ENCODE measurements at places on chromosomes 1 and 21.

DNA sequence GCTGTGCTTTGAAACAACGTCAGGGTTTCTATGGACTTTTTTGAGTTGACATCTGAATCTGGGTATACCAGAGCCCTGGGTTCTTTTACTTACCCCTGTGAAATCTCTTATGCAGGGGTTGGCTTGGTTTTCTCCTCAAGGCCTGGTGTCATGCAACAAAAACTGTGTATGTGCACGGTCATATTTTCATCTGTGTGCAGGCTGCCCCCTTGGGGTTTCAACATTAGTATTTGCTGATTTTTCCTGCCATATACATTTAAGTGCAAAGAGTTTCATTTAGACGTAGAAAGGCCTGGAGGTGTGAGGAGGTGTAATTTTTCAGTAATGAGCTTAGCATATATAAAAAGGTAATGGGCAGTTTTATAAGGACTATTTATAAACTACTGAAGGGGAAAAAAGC lies 22.0 kb upstream of the ZBTB18 start:
- DNase-seq = no peak

GRCh38 chr21:45634511-45635183 lies 8.9 kb upstream of the PCBP3 start:
- DNase-seq = no peak

DNA sequence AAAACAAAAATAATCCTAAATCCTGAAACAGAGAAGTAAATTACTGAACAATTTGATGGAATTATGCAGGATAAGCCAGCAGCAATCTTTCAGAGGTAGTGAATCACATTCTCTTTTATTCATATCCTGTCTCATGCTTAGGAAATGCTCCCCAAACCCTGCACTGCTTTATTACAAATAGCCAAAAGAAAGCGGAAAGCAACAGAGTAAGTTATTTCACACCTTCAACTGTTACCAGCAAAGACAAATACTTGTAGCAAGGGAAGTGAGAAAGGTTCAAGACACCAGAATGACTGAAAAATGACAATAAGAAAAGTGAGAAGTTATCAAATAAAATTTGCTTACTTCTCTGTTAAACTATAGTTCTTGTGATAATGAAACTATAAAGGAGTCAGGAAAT lies 6.2 kb downstream of the ZRANB2 start:
- no peak for DNase-seq

GRCh38 chr1:109837852-109838570 lies 72.6 kb upstream of the CSF1 start:
- DNase-seq = no peak

DNA sequence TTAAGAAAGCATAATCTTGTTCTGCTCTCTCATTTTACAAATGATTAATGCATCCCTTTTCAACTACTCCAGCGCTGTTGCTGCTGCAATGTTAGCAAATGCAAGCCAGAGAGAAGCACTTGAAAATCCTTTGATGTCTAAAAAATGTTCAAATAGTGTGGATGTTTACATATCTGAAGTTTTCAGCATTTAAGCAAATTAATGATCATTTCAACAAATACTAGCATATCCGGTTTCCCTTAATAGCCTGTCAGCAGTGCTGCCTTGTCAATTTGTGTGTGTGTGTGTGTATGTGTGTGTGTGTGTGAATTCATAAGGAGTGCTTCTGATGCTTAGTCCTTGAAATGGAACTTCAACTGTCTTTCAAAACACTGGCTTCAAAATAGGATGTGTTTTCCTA lies 48.1 kb upstream of the WNT2B start:
- DNase-seq = no peak

- DNase-seq = no peak
These were observed 9.4 kb upstream of the LMNA start for GRCh38 chr1:156104861-156105832.

- DNase-seq = no peak
These were observed 90.6 kb downstream of the SGIP1 start for GRCh38 chr1:66624412-66625060.

DNA sequence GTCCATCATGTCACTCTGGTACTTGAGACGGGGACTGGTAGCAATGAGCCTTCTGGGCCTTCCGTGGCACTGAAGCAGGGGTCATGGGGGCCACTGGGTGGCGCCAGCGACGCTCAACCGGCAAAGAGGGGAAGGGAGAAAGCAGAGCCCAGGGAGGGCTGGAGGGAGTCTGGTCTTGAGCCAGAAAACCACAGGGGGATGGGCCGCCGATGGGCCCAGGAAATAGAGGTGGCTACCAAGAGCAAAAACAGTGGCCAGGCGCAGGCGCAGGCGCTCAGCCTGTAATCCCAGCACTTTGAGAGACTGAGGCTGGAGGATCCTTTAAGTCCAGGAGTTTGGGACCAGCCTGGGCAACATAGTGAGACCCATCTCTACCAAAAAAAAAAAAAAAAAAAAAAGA lies 21.8 kb downstream of the EXOC8 start:
- DNase-seq = no peak

GRCh38 chr1:6373961-6374720 lies 19.4 kb downstream of the ACOT7 start:
- DNase-seq = no peak

DNA sequence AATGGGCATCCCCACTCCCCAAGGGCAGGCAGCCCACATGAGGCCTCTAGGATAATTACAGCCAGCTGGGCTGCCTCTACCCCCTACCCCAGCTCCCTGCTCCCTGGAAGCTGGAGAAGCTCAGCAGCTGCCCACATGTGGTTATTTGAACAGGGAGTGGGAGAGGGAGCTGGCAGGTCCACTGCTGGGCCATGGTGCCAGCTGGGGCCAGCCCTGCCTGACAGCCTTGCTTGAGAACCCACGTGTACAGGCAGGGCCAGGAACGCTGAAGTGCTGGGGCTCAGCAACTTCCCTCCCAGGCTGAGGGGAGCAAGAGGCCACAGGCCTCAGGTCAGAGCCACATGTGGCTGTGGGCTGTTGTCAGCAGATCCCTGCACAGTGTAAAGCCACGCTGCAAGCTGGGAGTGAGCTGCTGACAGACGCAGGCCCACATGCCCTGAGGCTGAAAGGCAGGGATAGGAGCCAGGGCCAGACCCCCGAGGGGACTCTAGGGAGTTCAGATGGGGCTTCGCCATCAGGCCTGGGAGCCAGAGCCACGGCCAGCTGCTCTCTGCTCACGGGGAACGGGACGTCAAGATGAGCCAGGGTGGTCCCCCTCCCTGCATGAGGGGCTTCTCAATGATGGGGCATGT lies 129.0 kb downstream of the SYF2 start:
- no peak for DNase-seq

DNA sequence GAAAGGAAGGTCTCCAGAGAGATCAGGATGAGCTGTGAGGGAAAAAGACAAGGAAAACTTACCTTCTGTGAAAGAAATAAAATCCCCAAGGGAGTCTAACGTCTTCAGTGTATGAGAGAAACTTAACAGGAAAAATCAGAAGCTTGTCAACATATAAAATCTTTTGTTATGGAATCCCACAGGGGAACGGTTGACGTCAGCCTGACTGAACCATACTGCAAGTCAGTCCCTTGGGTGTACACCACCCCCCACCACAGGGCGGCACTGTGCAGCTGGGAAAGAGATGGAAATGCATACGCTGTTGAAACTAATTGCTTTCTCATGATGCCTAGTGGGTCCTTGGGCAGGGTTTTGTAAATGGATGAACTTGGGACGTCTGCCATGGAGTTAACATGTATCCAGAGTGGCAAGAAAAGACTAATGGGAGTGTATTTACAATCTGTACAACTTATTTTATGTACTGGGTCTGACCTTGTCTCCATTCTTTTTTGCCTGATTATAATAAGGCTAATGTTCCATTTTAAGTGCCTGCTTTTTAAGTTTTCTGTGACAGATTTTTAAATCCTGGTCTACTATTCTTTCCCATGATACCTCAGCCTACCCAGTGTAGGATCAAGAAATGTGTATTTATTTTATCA lies 22.7 kb downstream of the UTP25 start:
- no peak for DNase-seq

GRCh38 chr1:191929383-191929782 lies 228.9 kb upstream of the RGS18 start:
- no peak for DNase-seq

DNA sequence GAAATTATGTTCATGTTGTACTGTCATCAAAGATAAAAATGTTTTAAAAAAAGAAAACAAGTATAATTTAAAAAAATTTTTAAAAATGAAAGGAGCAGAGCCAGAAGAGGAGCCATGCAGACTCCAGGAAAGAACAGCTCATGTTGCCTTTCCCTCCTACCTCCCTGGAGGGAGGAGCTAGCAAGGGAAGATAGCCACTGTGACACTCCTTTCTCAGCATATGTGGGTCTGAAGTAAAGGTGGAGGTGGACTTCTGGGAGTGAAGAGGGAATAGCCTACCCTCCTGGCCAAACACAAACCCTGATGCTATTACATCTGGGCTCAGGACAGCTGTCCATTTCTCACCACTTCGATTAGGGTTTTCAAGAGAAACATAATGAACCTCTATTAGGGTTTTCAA lies 54.2 kb downstream of the SLC2A1 start:
- DNase-seq = no peak

- DNase-seq = no peak
These were observed 420 bp upstream of the DCDC2B start for GRCh38 chr1:32208469-32208868.

DNA sequence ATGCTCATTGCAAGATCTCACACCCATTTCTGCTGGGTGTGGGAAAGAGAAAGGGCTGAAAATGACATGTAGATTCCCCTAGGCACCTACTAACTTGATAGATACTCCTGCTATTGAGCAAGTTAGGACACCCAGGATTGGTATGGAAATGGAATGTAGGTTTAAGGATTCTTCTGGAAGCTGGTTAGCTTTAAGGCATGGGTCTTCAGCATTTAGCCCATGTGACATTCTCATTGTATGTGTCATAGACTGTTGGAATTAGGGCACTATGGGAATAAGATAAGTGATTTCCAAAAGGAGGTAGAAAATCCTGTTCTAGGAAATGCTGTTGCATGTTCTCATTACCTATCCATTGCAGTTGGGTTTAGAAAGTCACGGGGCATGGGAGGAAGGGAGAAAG lies 76.2 kb downstream of the DISC1 start:
- no peak for DNase-seq

- no peak for DNase-seq
These were observed 100.6 kb upstream of the ACTL8 start for GRCh38 chr1:17654519-17654918.

GRCh38 chr1:108889706-108890384 lies 13.1 kb downstream of the GPSM2 start:
- no peak for DNase-seq

- no peak for DNase-seq
These were observed 1195.6 kb upstream of the ADGRL4 start for GRCh38 chr1:80202118-80202517.

GRCh38 chr1:23102289-23102688 lies 66.4 kb downstream of the LUZP1 start:
- no peak for DNase-seq

Data from activated T-cell treated with anti-CD3 and anti-CD28 coated beads for 24 hours (primary cell).